ENCODE measurements at places on chromosomes 13 and 19. TPM values are rescaled to one million over a fixed set of nuclear protein-coding genes. Genes with fewer than 3 reads are reported as not detected.

Gene MAB21L1
- 0.07 TPM for total RNA-seq

Gene KLF2
- total RNA-seq: not detected

Gene CYP4F11
- not detected for total RNA-seq

Gene MTIF3
- total RNA-seq: 29.9 TPM

Gene ZNF701
- 24.5 TPM for total RNA-seq

DNA sequence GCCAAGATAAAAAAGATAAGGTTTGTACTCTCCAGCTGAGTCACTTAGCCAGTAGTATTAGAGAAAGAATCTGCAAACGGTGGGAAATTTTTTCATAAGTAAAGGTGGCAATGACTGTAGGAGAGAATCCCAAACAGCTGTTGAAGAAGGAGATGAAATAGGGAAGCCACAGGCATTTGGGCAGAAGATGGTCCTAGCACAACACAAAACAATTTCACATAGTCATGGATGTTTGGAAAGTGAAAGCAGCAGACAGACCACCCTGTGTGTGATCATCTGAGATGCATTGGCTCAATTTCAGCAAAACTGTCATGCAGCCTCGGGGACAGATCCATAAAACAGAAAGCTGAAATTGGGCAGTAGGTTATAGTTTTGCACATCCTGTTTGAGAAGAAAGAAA is 2832.4 kb downstream of the PCDH9 start:
- DNase-seq: no peak

DNA sequence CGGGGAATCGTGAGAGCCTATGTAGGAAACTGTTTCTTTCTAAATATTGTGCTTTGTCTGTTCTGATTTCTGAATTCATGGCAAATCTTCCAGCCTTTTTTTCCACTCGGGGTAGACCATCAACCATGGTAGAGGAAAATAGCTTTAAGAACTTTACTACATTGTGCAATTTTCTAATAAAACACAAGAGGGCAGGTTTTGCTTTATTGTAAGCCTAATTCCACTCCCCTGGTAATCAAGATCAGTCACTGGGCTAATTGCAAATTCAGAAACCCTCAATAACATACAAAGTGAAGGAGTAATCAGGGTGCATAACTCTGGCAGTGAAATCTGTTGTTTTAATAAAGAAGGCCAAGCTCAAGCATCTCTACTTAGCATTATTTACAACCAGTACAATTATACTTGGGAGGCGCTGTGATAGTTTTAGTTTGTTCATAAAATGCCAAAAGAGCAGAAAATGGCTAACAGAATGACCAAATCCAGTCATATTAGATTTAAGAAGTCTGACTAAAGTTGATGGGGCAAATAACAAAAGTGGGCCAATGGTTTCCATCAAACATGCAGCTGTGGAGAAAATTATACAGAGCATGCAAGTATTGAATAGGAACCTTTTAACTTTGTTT is 43.8 kb downstream of the DCT start:
- DNase-seq: peak; percentile 48

DNA sequence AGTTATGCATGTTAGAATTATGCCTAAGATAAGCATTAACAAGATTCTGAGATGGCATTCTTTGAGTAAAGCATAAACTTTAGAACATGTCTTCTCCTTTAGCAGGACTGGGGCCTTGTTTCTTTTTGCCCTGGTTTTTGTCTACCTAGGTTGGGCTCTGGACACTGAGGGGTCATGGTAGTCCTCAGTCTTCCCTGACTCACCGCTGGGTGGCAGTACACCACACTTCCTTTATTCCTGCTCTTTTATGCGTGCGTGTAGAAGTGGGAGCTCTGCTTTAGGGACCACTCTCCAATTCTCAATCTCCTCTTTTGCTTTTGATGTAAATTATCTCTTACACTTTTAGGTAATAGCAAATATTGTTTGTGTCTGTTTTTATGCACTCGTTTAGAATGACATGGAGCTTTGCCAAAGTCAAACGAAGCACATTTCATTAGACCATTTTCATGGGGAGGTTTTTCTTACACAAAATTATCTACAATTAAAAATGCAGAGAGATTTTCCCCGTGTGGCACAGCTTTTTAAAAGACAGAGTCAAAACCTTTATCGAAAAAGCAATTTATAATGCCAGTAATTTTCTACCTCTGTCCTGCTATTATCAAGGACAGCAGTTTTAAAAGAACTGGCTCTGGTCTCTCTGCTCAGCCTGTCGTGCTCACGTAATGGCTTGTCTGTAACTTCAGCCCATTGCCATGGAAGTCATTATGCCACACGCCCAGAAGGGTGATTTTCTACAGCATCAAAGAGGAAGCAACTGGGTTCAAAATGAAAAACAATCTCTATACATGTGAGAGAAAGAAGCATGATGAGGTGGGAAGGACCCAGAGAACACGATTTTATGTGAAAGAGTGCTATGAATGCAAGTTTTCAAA is 413.9 kb downstream of the COG6 start:
- DNase-seq: peak; percentile 52

DNA sequence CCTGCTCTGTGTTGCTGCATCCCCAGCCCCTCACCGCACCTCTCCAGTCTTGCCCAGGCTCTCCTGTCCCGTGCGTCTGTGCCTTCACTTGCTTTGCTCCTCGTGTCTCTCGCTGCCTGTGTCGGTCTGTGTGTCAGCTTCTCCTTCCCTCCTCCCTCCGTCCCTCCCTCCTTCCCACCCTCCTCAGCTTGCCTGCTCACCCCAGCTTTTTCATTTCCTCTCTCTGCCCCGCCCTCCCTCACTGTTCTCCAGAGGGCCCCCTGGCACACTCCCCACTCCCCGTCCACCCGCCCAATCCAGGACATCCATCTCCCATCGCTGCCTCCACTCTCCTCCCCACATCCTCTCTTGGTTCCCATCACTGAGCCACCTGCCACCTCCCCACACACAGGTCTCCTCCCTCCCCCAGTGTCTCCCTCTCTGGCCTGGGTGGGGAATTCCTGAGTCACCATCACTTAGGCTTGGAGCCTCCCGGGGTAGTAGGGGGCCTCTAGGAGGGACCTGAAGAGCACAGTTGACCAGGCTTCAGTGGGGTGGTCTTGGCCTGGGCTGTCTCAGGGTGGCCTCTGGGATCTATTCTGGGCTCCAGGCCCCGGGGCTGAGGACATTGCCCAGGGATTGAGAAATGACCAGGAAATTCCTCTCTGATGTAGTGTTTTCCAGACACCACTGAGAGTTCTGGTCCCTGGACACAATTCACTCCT is at the start of gene PTGIR:
TSS of gene PTGIR (minus strand) at position 132 of the 704 bp plus-strand sequence. CDS start 864 bp downstream, outside the sequence.
- DNase-seq: peak; percentile 79

DNA sequence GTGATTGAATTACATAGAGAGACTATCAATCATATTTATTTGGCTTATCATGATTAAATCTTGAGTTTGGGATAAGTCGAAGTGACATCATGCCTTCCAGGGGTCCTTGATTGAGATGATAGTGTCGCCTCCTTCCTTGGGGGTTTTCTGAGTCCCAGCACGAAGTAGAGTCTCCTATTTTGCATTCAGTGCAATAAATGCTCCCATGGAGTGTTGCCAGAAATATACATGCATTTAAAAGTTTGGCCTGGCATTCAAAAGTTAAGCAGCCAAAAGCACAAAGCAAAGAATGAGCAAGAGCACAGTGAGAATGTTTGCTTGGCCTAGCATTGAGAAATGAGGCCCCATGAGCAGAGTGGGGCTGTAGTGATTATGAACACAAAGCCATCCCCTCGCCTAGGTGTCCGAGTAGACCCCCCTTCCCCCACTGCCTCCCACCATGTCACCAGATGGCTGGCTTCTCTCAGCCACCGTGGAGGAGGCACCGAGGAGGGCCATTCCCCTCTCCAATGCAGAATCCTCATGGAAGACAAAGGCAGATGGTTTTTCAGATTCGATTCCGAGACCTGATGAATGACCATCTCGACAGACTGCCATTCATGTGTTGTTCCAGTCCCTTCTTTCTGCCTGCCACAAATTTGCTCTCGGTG is 58.8 kb upstream of the UBL3 start:
- no peak for DNase-seq

DNA sequence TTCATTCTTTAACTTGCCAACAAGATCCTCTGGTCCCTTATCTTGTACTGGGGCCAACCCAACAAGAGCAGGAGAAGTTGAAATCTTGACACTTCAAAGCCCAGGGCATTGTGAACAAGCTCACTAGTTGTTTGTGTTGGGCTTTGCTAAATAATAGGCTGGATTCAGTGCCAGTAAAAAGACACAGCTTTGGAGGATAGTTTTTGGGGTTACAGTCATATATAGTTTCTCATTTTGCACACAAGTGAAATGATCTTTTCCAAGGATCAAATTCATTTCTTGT is 30.3 kb upstream of the LRCH1 start:
- no peak for DNase-seq

GRCh38 chr19:13381827-13382632 is 124.2 kb downstream of the CACNA1A start:
- DNase-seq: no peak

DNA sequence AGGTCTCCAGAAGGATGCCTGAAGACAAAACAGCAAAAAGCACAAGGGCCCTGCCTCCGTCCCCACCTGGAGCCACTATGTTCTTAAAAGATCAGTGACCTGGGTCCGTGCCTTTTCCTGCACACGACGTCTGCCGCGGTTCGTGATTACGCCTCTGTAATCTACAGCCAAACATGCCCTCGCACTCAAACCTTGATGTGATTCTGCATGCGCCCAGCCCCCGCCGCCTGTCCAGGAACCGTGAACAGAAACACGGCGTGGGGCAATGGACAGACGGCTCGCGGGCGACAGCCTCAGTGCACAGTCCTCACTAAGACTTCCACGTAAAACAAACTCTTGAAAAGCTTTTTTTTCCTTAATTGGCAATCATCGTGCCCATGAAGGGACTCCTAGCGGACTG is 15.5 kb downstream of the C13orf46 start:
- DNase-seq: no peak

- DNase-seq: no peak
Observed at GRCh38 chr13:21235174-21235573, 58.7 kb downstream of the MRPL57 start.

DNA sequence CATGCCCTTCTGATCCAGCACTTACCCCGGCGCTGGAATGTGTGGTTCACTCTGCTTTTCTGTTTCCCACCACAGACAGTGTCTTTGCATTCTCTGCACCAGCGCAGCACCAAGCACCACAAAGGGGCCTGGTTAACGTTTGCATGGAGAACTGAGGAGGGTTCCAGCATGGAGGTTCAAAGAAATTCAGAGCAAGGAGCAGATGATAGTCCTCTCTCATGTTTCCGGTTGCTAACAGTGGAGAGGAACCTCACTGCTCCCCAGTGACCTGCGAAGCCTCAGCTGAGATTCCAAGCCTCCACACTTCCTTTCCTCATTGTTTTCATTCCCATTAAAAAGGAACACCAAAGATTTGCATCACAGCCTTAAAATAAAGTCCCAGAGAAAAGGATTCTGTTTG is 99.7 kb downstream of the STARD13 start:
- DNase-seq: no peak

GRCh38 chr19:28497137-28497536 is 715.8 kb downstream of the UQCRFS1 start:
- no peak for DNase-seq

- DNase-seq: peak; percentile 52
Observed at GRCh38 chr19:49855277-49855675, 4.3 kb downstream of the PTOV1 start.
